ENCODE measurements at places on chromosomes 3 and 15.
A peak's percentile ranks its signal among the peaks of the same experiment; 100 is the strongest.

DNA sequence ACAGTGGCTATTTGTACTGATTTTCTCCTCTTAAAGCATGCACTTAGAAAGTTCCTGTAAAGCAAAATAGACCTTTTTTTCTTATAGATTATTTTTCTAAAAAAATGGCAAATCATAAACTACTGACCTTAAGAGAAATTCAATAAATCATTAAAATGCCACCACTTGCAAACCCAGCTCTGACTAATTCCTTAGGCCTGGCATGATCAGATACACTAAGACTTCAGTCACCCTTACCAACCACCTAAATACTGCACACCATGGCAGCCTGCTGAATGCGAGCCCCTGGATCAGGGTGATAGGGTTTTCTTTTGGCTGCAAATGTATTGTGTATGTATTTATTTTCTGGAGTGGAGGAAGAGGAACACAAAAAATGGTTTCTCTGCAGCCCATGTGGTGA is 370.6 kb upstream of the TBL1XR1 start:
- no peak for DNase-seq

DNA sequence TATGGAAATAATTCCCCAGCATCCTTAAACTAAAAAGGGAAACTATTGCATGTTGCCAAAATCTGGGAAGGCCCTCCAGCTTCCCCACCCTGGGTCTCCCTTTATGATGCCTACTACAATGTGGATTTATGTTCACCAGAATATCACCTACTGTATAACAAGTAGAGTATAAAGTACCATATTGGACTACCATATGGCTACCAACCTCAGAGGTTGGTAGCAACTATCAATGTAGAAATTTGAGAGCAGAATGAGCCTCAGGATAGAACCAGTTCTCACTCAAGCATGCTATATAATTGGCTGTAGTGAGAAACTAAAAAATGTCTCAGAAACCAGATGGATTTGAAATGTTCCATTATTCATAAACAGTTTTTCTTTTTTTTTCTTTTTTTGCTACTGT is 918.4 kb downstream of the MCTP2 start:
- DNase-seq = no peak

GRCh38 chr15:88331291-88331690 is 74.8 kb upstream of the NTRK3 start:
- no peak for DNase-seq

DNA sequence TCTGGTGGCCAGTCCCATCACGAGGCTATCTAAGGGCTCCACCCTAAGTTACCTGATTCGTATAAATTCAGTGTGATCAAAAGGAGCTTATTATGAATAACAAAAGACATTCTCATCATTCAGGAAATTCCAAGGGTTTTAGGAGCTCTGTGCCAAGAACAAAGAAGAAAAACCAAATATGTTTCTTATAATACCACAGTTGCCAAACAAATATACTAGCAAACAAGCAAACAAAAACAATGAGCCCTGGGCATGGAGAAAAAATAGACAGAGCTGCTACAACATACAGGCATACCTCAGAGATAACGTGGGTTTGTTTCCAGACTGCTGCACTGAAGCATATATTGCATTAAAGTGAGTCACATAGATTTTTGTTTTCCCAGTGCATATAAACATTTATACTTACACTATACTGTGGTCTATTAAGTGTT is 20.2 kb upstream of the CFAP161 start:
- DNase-seq = no peak

- no peak for DNase-seq
Measured at GRCh38 chr3:18018491-18019160, 276.2 kb upstream of the TBC1D5 start.

DNA sequence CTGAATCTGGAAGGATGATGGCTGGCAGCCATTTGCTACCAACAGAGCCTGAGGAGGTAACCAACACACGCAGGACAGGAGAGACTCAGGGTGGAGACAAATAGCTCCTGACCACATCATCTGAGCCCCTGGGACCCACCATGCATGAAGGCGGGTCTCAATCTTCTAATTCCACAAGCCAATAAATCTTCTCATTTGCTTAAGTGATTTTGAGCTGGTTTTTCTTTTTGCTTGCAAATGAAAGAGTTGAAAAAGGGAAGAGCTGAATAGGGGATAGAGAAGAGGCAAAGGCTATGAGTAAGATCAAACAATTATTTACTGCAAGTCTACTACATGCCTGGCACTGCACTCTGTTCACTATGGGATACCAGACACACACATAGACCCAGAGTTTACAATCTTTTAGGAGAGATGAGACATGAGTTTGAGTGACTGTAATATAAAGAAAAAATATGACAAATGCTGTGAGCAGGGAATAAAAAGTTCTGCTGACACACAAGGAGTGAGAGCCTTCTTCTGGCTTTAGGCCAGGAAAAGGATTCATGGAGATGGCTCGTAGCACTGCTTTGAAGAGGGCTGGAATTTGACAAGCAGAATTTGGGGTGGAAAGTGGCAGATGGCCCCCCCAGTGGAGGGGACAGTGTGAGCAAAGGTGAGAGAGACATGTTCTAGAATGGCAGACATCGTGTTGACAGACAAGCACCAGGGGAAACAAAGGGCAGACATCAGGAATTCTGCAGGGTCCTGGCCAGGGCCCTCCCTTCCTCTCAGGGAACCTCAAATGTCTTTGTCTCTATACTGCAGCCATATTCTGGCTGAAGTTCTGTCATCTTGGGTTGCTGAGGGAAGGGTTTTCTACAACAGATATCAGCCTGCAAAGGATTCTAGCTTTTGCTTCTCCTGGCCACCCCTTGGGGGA is 69.8 kb upstream of the WNT5A start:
- no peak for DNase-seq

GRCh38 chr3:37736624-37737023 is 125.1 kb upstream of the CTDSPL start:
- no peak for DNase-seq

- no peak for DNase-seq
Measured at GRCh38 chr3:162143180-162143579, 646.6 kb downstream of the OTOL1 start.

- DNase-seq = no peak
Measured at GRCh38 chr15:56963126-56963525, 44.7 kb downstream of the TCF12 start.

DNA sequence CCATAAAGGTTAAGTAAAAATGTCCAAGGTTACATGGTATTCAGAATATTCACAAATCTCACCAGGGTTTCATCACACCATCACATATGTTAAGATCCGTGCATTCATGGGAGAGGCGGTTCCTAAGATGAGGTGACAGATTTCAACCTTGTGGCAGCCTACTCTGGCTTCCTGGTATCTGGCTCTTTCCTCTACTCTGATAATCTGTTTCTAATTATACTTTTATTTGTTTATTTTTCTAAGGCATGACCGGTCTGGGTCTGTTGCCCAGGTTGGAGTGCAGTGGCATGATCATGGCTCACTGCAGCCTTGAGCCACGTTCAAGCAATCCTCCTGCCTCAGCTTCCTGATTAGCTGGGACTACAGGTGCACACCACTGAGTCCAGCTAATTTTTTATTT is 34.4 kb downstream of the RAF1 start:
- DNase-seq = no peak

DNA sequence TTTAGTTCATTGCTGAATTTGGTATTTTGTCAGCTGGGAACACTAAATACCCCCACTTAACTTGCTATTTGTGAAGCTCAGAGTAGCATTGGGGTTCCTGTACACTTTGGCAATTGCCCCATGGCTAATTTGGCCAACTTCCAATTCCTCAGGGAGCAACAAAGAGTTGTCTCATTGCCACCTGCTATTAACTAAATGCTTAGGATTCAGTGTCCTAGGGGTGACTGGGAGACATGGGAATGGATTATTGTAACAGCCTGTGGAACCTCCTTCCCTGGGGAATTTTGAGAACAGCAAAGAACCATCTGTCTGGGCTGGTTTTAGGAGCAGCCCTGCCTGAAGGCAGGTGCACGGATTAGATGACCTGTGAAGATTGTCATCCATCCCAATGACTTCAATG is 437.4 kb upstream of the TPRG1 start:
- DNase-seq = peak; percentile 40

DNA sequence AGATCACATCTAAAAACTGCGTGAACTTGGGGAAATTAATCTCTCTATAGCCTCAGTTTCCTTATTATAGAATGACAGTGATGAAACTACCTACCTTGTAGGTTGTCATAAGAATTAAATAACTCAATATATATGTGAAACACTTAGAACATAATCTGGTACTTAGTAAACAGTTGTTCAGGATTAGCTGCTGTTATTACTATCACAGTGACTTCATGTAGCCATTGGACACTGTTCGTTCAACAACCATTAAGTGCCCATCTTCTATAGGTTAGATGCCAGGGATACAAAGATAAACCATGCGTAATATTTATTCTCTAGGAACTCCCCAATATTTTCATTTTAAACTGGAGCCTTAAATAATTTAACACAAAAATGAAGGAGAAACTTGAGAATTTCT is 329.0 kb upstream of the PROK2 start:
- no peak for DNase-seq
